ENCODE measurements at places on chromosomes 6 and 20.

- DNase-seq = peak; percentile 7
Measured at GRCh38 chr20:52190437-52191131, 995 bp downstream of the ZFP64 start.

GRCh38 chr20:32332614-32333013 lies 25.5 kb upstream of the ASXL1 start:
- no peak for DNase-seq

- no peak for DNase-seq
Measured at GRCh38 chr6:119934816-119935215, 585.3 kb upstream of the MAN1A1 start.

DNA sequence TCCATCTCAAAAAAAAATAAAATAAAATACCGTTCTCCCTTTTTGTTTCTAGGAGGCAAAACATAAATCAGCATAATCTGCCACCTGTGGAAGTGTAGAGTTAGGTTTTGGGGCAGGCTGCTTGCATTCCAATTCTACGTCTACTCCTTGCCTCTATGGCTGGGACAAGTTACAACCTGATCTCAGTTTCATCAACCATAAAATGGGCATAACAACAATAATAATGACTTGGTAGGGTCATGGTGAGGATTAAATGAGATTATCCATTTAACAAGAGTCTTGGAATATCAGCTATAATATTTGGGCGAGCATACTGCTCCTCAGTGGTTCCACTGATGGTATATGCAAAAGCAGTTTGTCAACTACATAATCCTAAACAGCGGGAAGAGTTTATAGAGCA lies 3.7 kb upstream of the RAE1 start:
- DNase-seq = no peak

DNA sequence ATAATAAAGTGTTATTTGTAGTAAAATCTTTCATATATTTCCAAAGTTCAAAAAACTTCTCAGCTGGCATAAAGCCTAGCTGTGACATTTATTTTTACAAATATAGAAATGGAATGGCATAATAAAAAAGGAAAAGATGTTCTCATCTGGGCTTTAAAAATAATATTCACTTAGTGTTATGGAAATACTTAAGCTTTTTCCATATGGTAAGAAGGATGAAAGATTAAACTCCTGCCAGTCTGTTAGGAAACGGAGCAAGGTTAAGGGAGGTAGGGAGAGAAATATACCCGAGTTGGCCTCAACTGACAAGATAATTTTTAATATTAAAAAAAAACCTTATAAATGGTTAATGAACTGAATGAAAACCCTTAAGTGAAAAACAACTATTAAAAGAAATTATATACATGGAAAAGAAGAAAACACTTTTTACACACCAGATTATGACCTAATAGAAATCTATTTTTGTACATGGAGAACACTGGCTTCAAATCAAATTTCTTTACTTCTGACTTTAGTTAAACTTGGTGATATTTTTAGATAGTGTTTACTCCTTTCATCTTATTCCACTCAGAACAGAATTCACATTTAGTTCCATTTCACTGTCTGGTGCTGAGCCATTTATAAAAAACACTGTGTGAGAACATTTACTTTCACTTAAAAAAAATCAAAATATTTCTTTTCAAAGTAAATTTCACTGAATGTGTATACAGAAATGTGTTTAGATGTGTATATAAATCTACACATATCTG lies 137.0 kb downstream of the DST start:
- DNase-seq = no peak

DNA sequence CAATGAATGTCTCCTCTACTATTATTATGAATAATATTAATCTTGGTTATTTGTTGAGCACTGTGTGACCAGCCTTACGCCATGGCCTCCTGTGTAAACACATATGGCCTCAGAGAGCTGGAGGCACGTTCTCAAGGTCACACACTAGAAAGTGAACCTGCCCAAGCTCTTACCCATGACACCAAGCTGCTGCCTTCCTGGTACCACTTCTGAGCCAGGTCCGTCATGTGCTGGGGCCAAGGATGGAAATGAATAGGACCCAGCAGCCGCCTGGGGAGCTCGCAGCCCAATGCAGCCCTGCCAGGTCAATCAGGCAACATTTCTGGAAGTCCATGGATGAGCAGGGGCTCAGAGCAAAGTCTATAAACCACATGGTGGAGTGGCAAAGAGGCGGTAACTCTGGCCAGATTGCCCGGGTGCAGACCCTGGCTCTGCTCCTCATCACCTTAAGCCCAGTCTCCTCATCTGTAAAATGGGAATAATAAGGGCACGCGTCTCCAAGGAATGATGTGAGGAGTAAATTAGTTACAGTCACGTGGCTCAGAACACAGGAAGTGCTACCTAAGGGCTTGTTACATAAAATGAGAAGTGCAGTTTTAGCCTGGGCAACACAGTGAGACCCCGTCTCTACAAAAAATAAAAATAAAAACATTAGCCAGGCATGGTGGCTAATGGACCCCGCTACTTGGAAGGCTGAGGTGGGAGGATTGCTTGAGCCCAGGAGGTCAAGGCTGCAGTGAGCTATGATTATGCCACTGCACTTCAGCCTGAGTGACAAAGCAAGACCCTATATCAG lies 61.5 kb downstream of the JPH2 start:
- no peak for DNase-seq

DNA sequence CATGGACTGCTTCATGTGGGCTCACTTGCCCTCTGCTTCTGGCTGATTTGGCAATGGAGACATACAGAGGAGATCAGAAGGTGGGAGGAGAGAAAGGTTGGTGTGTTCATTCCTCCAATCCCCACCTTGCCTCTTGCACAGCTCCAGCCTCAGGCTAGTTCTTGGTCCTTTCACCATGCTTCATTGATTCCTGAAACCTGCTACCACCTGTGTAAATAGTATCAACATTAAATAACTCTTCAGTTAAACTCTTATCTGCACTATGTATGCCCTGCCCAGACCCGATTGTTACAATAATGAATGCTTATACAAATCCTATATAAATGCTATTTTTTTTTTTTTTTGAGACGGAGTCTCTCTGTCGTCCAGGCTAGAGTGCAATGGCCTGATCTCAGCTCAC lies 174.5 kb downstream of the CD83 start:
- no peak for DNase-seq

- DNase-seq = no peak
Measured at GRCh38 chr6:46645265-46645664, 7.4 kb downstream of the CYP39A1 start.

GRCh38 chr6:106084106-106084988 lies 1.8 kb upstream of the PRDM1 start:
- DNase-seq = no peak

GRCh38 chr6:34536251-34536958 lies 19.7 kb downstream of the SPDEF start:
- DNase-seq = no peak

GRCh38 chr6:136306466-136306865 lies 16.8 kb upstream of the BCLAF1 start:
- no peak for DNase-seq

DNA sequence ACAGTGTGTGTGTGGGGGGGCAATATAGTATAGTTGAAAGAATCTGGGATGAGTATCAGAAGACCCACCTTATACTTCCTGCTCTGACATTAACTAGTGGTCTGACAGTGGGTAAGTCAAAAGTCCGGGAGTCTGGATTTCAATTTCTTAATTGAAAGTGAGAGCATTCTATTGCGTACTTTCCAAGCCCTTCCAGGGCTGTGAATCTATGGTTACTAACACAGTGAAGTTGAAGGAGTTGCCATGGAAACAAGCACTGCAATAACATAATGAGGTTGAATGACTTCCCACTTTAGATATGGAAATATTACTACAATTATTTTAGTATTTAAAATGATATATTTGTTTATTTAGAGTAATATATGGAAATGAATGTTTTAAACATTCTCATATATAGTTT lies 80.2 kb downstream of the MLIP start:
- no peak for DNase-seq

DNA sequence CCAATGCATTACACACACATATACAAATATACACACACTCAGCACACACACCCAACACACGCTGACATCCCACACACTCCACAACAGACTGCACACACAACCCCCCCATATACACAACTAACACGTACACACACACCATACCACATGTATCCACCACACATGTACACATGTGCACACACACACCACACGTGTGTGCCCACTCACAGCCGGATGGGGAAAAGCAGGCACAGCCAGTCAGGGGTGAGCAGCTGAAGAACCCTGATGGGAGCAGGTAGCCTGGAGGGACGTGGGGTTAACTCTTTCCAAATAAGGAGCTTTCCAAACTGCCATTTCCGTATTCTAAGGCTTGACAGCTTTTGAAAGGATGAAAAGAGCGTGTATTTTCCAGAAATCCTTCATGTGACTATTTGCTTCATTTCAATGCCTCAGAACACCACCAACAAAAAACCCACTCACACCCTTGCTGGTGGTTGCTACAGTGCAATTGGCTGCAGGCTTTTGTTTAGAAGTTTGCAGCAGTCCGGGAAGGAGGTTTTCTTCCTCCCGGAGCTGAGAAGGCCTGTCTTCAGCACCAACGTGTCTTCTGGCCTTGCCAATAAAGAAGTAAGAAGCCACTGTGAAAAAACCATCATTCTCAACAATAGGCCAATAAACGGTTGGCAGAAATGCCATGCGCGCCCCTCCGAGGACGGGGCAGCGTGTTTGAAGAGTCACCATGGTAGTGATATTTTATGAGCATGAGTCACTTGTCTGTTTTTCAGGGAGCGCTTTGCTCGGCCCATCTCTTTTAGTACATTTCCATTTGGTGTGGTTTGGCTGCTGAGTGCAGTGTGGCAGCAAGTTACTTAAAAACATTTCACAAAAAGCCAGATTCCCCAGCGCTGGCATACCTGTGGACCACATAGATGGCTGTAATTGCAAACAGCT lies 131.3 kb upstream of the GMDS start:
- DNase-seq = no peak

- no peak for DNase-seq
Measured at GRCh38 chr20:2387180-2387577, 6.5 kb downstream of the TGM6 start.

DNA sequence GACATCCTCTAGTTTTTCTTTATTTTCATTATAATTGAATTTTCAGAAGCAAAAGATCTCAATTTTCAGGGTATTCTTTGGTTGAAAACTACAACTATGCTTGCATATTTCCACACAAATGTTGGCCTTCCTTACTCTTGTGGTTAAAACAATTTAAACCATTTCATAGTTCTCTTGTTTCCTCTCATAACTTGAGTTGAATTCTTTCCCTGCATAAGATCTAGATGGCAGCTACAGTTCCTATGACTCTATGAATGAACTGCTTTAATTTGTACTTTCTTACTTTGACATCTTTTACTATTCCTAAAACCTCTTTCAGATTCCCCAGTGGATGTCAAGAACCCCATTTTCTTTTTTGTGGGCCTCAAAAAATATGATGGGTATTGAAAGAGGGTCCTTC lies 564.5 kb downstream of the NKAIN2 start:
- no peak for DNase-seq

- DNase-seq = no peak
Measured at GRCh38 chr6:33957892-33958525, 154.2 kb upstream of the MLN start.

- DNase-seq = no peak
Measured at GRCh38 chr6:9020001-9020400, 584.7 kb upstream of the SLC35B3 start.
